Suppressor macrophage treated with lipopolysaccharide for 1 hour (primary cell): ENCODE measurements at places on chromosomes 5 and 9.

GRCh38 chr5:144395704-144396103 is 225.0 kb downstream of the KCTD16 start:
- no peak for DNase-seq

- peak; percentile 34 for DNase-seq
Observed at GRCh38 chr5:127320032-127320965, 29.7 kb downstream of the MEGF10 start.

- DNase-seq: no peak
Observed at GRCh38 chr5:20833081-20833627, 845.2 kb upstream of the CDH18 start.

DNA sequence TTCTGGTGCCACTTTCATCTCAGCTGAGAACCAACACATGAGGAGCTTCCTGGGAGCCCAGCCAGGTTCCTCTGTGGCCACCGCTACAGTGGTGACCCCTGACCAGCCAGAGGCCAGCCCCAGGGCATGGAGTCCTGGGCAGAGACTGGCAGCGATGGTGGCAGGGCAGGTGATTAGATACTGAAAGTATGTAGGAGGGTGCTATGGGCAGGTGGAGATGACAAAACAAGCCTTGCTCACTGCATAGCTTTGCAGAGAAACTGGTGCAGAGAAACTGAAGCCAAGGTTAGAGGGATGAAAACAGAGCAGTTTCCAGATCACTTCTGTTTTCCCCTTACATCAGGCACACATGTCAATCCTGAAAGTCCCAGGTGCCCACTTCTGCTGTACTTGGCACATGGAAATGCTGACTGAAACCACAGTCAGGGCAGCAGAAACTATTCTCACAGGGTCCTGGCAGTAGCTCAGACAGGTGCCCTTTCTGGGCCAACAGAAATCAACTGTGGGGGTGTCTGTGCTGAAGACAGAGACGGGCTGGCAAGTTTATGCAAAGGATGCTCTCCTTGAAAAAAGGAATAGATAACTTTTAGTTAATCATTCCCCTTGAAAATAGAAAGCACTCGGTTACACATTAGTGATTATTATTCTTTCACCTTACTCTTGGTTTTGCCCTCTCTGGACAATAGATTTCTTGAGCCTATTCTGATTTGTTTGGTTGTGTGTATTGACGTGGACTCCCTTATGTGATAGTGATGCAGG is 90.3 kb downstream of the ANKRD55 start:
- no peak for DNase-seq

- no peak for DNase-seq
Observed at GRCh38 chr5:151018846-151019245, 1.5 kb upstream of the GPX3 start.

- DNase-seq: no peak
Observed at GRCh38 chr5:114018186-114018585, 343.7 kb upstream of the KCNN2 start.

DNA sequence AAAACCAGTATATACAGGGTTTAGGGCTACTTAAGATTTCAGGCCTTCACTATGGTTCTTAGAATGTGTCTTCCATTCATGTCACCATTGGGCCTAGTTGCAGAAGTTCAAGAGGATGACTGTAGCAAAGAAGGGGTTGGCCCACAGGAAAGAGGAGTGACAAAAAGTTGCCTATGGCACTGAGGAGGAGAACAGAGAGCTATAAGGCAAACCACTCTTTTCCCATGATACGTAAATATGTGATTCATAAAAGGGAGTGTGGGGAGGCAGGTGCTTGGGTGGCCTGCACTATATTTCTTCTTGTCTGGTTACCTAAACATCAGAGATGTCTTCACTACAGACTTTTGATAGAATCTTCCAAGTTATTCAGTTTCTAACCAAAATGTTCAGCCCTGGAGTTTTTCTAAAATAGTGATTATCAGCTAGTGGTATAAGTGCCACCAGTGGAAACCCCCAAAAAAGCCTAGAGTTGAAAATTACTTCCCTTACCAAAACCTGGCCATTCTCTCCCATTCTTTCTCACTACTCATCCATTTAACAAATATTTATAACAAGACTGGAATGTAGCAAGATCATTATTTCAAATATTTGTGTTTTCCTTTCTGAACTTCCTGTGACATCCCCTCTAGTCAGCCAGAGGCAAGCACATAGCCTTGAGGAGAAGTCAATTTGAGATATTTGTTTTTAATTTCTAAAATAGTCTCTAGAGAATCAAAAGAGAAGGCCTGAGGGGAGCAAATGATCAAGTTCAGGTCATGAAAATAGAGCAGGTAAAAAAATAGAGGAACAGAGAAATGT is 367.4 kb downstream of the EFNA5 start:
- peak; percentile 50 for DNase-seq

- DNase-seq: peak; percentile 28
Observed at GRCh38 chr5:173625673-173626504, 9.4 kb upstream of the BOD1 start.

GRCh38 chr5:149365418-149365817 is 7.6 kb downstream of the PCYOX1L start:
- no peak for DNase-seq

DNA sequence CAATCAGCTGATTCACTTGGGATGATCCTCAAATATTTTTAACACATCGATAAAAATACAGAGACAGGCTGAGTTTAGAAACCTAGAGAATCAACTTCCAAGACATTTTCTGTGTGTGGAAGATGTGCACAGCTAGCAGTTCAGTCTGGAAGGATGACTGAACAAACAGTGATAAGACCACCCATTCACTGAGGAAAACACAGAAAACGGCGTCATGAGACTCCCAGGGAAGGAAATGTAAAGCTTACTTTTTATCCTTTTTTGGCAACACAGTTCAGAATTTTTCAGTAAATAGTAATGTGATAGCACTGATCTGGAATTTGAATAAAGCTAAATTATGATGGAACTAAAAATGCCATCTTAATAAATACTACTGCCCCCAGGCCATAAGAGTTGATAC is 277.6 kb downstream of the SEMA5A start:
- no peak for DNase-seq

GRCh38 chr5:135220394-135221186 is 178.4 kb downstream of the MACROH2A1 start:
- DNase-seq: no peak

GRCh38 chr5:170277867-170278281 is 19.7 kb downstream of the LCP2 start:
- peak; percentile 82 for DNase-seq

DNA sequence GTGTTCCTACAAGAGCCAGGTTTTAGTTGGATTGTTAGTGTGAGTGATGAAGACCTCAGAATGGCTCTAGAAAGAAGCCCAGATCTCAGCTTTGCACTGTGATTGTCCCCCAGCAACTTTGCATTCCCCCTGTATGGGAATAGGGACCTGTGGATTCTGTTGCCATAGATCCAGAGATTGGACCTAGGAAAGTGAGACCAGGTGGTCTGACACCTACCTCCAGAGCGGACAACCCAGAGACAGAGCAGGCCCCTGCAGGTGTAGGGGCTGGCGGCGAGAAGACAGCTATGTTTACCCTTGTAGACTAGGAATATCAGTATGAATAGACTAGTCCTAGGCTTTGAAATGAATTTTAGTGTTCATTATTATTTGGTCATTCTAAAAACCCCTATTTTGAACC is 53.6 kb downstream of the IRF1 start:
- no peak for DNase-seq

- DNase-seq: no peak
Observed at GRCh38 chr5:170319301-170319700, 21.7 kb upstream of the LCP2 start.
